ENCODE measurements at places on chromosomes 1 and 21.

DNA sequence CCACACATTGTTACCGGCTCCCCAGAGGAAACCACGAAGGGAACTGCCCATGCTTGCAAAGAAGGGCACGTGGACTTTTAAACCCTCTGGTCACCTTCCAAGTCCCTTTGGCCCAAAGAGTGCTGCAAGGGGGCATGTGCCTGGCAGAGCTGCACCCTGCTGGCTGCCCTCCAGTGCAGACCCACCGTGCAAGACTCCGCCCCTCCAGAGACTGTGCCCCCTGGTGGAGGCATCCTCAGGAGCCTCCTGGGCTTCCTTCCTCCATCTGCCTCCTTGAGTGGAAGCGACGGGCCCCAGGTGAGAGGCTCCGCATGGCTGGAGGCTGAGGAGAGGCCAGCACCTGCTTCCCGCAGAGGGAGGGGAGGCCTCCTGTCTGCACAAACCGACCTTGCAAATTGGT lies 100.6 kb downstream of the CRYAA start:
- no peak overlapping the region for H3K4me3 ChIP-seq
- H3K27me3 ChIP-seq, result peaks cover 24% of the 10 kb centered on the region
- peaks cover 6% of the 10 kb centered on the region for H3K36me3 ChIP-seq
- no peaks in the 10 kb centered on the region for H3K4me1 ChIP-seq
- DNase-seq, result no peak
- no peak overlapping the region for H3K27ac ChIP-seq

- no peak overlapping the region for H3K4me3 ChIP-seq
- H3K36me3 ChIP-seq, result no peaks in the 10 kb centered on the region
- H3K27me3 ChIP-seq, result no peaks in the 10 kb centered on the region
- H3K27ac ChIP-seq, result no peak overlapping the region
These were observed 945.4 kb upstream of the PRMT6 start for GRCh38 chr1:106111044-106111443.

- H3K27ac ChIP-seq, result peak overlapping the region; percentile 90
- H3K36me3 ChIP-seq, result peaks cover 4% of the 10 kb centered on the region
- no peak overlapping the region for H3K4me3 ChIP-seq
- no peaks in the 10 kb centered on the region for H3K27me3 ChIP-seq
- no peak for DNase-seq
These were observed 85.4 kb upstream of the DUSP10 start for GRCh38 chr1:221827307-221827642.

DNA sequence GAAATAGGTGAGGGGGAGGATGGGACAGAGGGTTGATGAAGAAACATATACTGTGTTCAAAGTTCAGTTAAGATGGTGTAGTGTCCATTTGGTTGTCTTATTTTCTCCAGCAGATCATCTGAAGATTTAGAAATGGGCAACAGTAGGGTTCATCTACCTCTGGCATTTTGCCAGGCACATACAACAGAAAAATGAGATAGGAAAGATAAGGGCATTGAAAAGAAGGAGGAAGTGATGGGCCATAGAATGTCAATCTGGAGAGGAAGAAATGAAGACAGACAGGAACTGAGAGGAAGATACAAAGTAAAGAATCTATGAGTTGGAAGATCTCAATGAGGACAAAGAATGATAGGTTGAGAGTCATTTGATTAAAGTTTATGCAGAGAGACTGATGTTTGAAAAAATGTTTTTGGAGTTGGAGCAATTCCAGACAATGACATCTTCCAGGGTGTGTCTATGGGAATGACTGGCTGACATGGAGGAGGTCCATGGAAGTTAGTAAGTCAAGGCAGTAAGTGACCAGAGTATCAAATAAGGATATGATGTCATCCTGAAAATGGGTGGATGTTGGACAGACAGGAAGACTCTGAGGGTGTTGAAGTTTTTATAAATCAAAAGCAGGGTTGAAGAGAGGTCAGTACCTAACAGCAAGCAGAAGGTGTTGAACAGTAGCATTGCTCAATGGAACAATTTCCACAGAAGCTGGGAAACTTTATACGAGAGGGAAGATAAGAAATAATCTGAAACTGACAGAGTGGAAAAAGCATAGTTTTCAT lies 18.7 kb upstream of the CD55 start:
- H3K36me3 ChIP-seq, result no peaks in the 10 kb centered on the region
- no peak overlapping the region for H3K4me3 ChIP-seq
- H3K4me1 ChIP-seq, result no peaks in the 10 kb centered on the region
- no peak for DNase-seq

DNA sequence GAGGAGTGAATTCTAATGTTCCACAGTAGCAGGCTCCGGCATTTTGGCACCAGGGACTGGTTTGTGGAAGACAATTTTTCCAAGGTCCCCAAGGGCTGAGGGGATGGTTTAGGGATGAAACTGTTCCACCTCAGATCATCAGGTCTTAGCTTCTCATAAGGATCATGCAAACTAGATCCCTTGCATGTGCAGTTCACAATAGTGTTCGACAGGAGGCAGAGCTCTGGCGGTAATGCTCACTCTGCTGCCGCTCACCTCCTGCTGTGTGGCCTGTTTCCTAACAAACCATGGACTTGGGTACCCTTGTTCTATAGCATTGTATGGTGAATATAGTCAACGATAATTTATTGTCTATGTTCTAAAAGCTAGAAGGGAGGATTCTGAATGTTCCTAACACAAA lies 16.6 kb downstream of the CRNN start:
- DNase-seq, result no peak
- H3K4me1 ChIP-seq, result peaks cover 20% of the 10 kb centered on the region
- H3K27me3 ChIP-seq, result peaks cover 33% of the 10 kb centered on the region
- H3K4me3 ChIP-seq, result no peak overlapping the region
- H3K36me3 ChIP-seq, result no peaks in the 10 kb centered on the region
- no peak overlapping the region for H3K27ac ChIP-seq

- H3K27ac ChIP-seq, result no peak overlapping the region
- H3K4me3 ChIP-seq, result no peak overlapping the region
- DNase-seq, result no peak
- no peaks in the 10 kb centered on the region for H3K27me3 ChIP-seq
- H3K36me3 ChIP-seq, result no peaks in the 10 kb centered on the region
- no peaks in the 10 kb centered on the region for H3K4me1 ChIP-seq
These were observed 77.5 kb downstream of the SPSB1 start for GRCh38 chr1:9369964-9370788.

- peaks cover 59% of the 10 kb centered on the region for H3K4me1 ChIP-seq
- H3K4me3 ChIP-seq, result peak overlapping the region; percentile 44
- H3K36me3 ChIP-seq, result peaks cover 43% of the 10 kb centered on the region
- no peak for DNase-seq
These were observed 52.6 kb downstream of the S100B start for GRCh38 chr21:46552274-46552673.

DNA sequence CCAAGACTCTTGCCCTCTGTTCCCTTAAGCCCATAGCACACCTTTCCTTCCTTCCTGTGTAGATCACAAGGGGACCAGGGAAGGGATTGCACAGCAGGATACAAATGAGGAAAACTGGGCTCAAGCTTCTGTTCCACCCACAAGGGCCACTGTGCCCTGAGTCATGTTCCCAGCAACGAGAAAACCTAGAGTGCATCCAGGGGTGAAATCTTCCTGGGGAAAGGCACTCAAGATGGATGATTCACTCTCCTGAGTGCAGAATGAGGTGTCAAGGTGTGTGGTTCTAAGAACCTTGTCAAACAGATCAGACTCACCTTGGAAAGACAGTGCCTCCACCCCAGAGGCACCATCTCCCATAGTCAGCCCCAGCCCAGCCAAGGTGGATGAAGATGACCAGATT lies 40.7 kb upstream of the EYA3 start:
- H3K27ac ChIP-seq, result no peak overlapping the region
- DNase-seq, result no peak
- no peaks in the 10 kb centered on the region for H3K36me3 ChIP-seq
- no peaks in the 10 kb centered on the region for H3K4me1 ChIP-seq
- peaks cover 5% of the 10 kb centered on the region for H3K27me3 ChIP-seq
- H3K4me3 ChIP-seq, result no peak overlapping the region

DNA sequence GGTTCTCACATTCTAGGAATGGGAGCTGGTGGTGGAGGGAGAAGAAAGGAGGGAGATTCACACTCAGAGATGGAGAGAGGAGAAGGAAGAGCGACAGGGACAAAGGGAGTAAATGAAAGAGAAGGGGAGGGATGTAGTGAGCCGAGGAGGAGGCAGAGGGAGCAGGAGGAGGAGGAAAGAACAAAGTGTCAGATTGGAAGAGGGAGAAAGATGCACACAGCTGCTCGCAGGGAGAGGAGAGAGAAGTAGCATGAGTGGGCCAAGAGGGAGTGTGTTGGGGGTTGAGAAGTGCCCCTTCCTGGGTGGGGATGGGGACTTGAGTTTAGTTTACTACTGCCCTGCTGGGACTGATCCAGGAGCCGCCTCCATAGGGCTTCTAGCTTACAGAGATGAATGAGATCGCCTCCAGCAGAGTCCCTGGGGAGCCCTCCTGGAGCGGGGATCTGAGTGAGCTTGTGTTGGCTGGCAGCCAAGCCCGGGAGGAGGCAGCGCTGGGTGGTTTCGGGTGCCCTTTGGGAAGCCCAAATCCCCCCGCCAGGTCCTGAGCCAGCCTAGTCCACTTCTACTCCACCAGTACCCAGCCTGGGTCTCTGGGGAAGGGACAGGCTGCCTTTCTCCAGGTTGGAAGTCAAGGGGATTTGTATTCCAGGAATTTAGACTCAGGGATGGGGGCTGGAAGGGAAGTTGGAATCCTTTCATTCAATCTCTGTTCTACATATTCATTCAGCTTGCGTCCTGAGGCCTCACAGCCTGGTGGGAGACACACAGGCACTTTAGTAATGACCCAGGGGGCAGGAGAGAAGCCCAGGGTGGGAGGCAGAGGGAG lies 20.9 kb downstream of the PTPRU start:
- H3K4me1 ChIP-seq, result peaks cover 6% of the 10 kb centered on the region
- H3K27me3 ChIP-seq, result peaks cover 22% of the 10 kb centered on the region
- H3K27ac ChIP-seq, result no peak overlapping the region
- H3K4me3 ChIP-seq, result no peak overlapping the region

- H3K36me3 ChIP-seq, result no peaks in the 10 kb centered on the region
- no peaks in the 10 kb centered on the region for H3K4me1 ChIP-seq
- peaks cover 6% of the 10 kb centered on the region for H3K27me3 ChIP-seq
- no peak for DNase-seq
- no peak overlapping the region for H3K27ac ChIP-seq
These were observed 1.7 kb upstream of the KRTAP11-1 start for GRCh38 chr21:30882866-30883597.

- peaks cover 46% of the 10 kb centered on the region for H3K4me1 ChIP-seq
- no peak overlapping the region for H3K4me3 ChIP-seq
- H3K27ac ChIP-seq, result peak overlapping the region; percentile 59
- DNase-seq, result no peak
- peaks cover 31% of the 10 kb centered on the region for H3K36me3 ChIP-seq
These were observed 3.8 kb downstream of the AGO1 start for GRCh38 chr1:35886577-35887431.
